ENCODE measurements at places on chromosomes 3 and 15.

GRCh38 chr15:41337631-41338522 is 5.2 kb downstream of the NUSAP1 start:
- no peak for DNase-seq

- DNase-seq: no peak
These were observed 99.3 kb downstream of the LRRK1 start for GRCh38 chr15:101018450-101018849.

- no peak for DNase-seq
These were observed 62.0 kb downstream of the SUCNR1 start for GRCh38 chr3:151935446-151935845.

DNA sequence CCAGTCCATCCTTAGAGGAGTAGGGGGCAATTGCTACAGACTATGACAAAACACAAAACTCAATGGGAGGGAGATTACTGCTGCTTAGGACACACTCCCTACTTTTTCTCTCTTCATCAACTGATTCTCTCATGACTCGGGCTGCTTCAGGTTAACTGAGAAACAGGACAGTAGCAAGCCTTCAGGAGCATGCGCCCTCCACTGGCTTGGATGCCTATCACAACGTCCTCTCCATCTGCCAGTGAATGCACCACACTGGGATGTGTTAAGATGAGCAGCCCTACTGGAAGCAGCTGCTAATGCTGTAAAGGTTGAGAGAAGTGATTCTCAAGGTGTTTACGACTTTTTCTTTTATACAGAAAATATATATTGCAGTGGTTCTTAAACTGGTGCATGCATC is 542.3 kb downstream of the EDEM1 start:
- no peak for DNase-seq

GRCh38 chr3:189699885-189700284 is 68.7 kb downstream of the TP63 start:
- DNase-seq: no peak

DNA sequence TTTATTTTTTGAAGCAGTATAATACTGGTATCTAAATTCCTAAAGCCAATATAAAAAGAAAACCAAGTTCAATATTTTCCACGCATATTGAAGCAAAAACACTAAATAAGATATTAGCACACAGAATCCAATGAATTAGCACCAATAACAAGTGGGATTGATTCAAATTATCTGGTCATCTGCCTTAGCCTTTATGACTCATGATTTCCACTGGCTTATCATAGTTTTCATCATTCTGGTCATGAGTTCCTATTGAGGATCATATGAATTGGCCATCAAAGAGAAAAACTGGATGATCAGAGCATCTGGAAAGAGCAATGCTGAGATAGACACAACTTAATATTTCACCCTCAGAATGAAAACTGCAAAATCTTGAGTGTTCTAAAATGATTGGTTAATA is 809.9 kb downstream of the MCTP2 start:
- no peak for DNase-seq

GRCh38 chr15:100394736-100395440 is 53.1 kb upstream of the ADAMTS17 start:
- DNase-seq: no peak

- no peak for DNase-seq
These were observed 1035.1 kb upstream of the NR2F2 start for GRCh38 chr15:95295363-95295762.

DNA sequence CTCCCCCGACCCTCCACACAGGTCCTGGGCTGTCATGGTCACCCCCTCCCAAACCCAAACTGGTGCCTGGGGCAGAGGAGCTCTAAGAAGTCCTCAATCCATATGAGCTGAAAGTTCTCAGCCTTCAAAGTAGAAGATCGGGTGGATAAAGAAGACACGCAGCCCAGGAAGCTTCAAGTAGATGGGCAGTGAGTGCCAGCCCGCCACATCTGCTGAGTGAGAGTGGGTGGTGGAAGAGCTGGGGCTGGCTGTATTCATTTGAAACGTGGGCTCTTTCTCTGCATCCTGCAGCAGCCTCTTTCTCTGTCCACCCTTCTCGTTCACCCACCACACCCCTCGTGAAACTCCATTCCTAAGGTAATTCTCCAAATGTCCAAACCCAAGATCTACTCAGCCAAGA is 363.8 kb upstream of the ICE2 start:
- DNase-seq: no peak

DNA sequence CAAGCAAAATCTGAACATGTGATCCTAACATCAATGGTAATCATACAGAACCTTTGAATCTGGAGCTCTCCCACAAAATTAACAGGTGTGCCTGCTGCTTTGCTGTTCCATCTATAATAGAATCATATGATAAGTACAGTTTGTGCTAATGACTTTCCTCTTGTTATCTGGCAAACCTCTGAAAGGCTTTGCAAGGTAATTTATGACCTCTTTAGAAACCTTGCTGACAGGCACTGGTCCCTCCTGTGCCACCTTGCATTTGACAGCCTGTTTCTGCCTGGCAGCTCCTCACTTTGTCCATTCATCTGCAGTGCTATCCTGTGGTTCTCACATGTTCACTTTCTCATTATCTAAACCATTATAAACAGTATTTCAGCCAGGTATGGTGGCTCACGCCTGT is 10.2 kb upstream of the HTR3C start:
- no peak for DNase-seq

DNA sequence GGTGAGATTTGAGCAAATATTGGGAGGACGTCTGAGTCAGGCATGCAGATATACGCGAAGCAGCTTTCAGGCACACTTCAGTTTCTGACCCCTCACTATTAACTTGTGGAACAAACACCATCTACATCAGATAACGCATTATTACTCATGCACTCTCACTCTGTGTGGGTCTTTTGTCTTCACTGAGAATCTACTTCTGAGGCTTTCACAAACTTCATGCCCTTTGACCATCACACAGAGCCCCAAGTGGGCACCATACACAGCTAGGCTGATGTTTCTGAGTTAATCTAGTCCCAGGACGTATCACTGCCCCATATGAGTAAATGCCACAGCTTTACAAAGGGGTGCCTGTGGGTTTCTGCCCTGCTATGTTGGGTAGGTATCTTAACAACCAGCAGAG is 39.6 kb upstream of the IP6K2 start:
- DNase-seq: no peak

GRCh38 chr3:45715945-45716344 is 26.7 kb downstream of the SACM1L start:
- no peak for DNase-seq

GRCh38 chr3:113575206-113575605 is 42.9 kb downstream of the SIDT1 start:
- DNase-seq: no peak

Data from CD4-positive, alpha-beta T cell treated with Interleukin-15 for 4 hours (primary cell).